H1 (cell line): ENCODE measurements at places on chromosomes 1 and 21.
A peak's percentile ranks its signal among the peaks of the same experiment; 100 is the strongest.

- DNase-seq, result no peak
Observed at GRCh38 chr21:43361127-43361492, 65.8 kb downstream of the SIK1 start.

DNA sequence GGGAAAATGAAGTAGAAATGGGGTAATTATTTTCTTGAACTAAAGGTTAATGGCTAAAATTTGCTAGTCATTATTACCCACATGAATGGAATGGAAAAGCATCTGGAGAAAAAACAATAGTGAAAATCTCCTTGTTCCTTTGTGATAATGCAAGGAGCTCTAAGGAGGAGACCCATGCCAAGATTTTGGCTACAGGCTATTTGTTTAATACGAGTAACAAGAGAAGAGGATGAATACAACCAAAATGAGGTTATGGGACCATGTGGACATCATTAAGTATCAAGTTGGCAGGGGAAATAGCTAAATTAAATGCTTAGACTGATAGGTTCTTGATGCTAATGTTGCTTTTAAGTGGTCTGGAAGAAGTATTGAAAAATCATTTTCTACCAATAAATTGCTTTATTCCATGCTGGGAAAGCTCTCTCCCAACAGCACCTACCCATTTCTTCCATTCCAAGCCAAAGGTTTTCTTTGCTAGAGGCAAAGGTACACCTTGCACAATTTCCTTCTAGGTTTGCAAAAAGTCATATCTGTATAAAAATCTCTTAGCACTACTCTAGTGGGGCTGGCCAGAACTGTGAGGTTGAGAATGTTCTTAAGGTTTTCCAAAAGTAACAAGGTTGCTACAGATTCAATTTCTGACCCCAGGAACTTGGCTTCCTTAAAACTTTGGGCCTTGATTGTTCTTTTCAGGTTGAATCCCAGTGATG lies 100.2 kb downstream of the SMYD2 start:
- no peak for DNase-seq

- no peak for DNase-seq
Observed at GRCh38 chr1:161307230-161307768, 2.5 kb downstream of the MPZ start.

- no peak for DNase-seq
Observed at GRCh38 chr1:200959411-200959921, 64.0 kb downstream of the KIF21B start.

DNA sequence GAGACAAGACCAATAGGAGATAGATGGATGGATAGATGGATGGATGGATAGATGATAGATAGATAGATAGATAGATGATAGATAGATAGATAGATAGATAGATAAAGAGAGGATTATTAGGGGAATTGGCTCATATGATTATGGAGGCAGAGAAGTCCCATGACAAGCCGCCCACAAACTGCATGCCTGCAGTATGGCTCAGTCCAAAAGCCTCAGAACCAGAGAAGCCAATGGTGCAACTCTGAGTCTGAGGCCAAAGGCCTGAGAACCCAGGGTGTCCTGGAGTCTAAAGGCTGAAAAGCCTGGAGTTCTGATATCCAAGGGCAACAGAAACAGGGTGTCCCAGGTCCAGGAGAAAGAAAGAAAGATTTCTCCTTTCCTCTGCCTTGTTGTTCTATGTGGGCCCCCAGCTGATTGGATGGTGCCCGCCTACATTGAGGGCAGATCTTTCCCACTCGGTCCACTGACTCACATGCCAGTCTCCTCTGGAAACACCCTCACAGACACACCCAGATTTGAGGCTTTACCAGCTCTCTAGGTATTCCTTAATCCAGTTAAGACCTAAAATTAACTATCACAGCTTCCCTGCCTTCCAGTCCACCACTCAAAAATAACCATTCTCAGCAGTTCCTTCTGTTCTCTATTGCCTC lies 39.6 kb upstream of the IRF2BP2 start:
- DNase-seq, result no peak

DNA sequence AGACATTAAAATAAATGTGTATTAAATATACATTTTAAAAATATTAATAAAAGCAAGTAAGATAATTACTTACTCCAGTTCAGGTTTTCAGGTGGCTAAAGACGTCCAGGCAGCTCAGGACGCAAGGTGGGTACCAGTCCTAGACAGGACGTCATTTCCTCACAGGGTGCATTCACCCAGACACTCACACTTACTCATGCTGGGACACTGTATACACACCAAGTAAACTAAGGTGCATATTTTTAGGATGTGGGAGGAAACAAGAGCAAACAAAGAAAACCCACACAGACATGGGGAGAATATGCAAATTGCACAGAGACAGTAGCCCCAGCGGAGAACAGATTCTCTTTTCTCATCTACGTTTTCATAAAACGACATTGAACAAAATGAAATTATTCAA lies 457.9 kb downstream of the BRINP3 start:
- no peak for DNase-seq

DNA sequence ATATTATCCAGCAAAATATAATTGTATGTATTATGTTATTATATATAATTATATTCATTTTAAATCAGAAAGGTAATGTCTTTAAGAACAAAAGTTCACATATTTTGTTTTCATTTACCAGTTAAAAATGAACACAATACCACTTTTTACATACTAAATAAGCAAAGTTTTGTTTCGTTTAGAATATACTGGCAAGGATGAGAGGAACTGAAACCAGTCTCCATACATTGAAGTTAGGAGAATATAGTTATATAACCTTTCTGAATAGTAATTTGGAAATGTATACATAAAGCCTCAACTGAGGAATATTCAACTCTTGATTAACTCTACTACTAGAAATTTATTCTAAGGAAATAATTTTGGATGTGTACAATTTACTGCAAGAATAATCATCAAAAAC lies 110.5 kb downstream of the ZNF644 start:
- DNase-seq, result no peak

DNA sequence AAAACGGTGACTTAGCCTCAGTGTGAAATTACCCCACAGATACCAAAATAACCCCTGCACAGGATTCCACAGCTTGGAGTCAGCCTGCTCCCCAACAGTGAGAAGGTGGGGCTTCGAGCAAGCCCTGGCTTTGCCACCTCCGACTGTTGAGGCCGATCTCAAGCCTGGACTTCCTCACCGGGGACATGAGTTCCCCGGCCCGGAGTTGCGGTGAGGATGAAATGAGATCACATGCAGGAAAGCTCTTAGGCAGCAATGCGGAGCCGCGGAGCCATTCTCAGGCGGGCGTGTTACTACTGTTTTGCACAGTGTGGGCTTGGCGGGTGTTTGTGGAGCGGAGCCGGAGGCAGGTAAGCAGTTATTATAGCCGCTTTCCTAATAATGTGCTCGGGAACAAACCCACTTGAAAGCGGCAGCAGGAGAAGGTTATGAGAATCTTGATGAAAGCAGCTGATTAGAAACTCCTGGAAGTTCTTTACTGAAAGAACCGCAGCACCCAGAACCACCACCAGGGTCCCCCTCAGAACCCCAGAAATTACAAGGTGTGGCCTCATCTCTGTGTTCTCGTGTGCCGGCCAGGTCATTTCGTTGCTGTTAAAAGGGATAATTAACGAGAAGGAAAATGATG lies 3.9 kb upstream of the CLSTN1 start:
- DNase-seq, result peak; percentile 58

GRCh38 chr1:201531551-201532425 lies 7.1 kb upstream of the NAV1 start:
- DNase-seq, result no peak

DNA sequence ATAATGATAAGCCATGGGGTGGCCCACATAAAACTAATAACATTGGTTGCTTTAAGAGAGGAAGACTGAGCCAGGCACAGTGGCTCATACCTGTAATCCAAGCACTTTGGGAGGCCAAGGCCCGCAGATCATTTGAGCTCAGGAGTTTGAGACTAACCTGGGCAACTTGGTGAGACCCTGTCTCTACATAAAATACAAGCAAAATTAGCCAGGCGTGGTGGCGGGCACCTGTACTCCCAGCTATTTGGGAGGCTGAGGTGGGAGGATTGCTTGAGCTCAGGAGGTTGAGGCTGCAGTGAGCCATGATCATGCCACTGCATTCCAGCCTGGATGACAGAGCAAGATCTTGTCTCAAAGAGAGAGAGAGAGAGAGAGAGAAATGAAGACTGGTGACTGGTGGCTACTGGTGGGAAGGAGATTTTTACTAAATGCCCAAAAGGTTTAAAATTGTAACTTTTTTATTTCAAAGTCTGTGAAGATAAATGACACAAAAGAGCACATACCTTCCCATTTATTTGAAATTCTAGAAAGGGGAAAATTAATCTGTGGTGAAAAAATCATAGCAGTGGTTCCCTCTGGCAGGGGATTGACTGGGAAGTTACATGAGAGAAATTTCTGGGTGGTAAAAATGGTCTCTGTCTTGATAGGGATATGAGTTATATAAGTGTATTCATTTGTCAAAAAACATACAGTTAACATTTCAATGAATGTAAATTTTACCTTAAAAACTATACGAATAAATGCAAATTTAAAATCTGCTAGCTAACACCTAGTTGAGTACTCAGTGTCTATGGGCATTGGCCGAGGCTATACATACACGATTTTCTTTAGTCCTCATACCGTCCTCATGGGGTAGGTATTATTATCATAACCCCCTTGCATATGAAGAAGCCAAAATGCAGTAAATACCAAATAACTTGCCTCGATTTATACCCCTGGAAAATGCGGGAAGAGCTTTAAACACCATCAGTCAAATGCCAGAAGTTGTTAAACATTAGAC lies 2.2 kb upstream of the NBPF1 start:
- no peak for DNase-seq

DNA sequence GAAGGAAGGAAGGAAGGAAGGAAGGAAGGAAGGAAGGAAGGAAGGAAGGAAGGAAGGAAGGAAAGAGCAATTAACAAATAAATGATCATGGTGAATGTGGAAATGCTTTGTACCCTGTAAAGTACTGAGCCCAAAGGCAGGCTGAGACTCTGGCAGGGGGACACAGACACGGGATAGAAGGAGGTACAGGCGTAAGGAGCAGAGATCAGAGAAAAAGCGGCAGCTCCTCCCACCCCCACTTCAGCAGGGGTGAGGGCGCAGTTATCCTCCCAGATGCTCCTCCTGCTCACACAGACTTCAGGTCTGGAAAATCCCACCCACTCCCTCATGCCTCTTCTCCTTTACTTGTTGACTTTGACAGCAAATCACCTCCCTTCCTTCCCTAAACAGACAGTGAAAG lies 464.5 kb downstream of the MATN1 start:
- DNase-seq, result no peak

DNA sequence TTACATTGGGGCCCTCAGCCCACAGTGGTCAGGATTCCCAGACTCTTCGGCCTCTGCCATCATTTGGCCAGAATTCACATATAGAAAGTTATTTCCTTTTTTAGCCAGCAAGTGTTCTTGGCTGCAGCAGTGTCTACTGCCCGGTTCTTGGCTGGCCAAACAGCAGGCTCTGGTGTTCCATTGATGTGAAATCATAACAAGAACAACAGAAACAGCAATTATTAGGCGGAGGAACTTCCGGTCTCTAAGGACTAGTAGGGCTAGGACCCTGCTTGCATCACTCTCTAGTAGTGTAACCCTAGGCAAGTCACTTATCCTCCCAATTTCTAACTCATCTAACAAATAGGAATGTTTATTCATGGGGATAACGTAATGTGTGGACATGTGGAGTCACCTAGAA lies 8.7 kb upstream of the GJA5 start:
- DNase-seq, result no peak

DNA sequence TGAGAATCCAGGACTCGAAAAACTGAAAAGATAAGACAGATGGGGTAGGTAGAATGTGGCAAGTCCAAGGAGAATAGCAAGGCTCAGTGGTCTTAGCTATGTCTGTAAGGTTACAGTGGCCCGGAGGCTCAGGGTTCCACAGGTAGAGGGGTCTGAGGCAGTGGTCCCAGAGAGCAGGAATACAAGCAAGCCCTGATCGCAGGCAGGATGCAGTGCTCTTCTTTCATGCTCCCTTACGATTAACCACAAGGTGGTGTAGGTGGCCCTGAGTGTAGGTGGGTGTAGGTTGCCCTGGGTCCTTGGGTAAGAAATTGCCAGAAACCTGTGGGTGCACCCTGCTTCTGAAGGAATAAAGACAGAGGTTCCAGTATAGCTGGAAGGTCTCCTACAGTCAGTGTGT lies 99.1 kb upstream of the RAB3GAP2 start:
- DNase-seq, result no peak

- no peak for DNase-seq
Observed at GRCh38 chr1:33159577-33159976, 22.3 kb downstream of the TRIM62 start.

DNA sequence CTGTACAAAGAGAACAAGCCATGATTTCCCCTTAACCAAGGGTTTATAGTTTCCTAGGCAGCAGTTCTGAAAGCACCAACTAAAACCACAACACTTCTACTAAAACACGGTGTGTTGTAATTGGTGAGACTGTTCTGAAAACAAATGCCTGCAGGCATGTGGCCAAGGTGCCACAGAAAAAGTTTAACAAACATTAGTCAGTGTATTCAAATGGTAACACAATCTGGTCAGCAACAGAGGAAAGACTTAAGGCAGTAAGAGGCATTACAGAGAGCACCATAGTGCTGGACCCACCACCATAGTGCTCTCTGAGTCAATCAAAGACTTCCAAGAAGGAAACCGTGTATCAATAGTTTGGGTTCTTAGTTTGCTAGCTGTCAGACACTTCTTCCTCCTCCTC lies 16.7 kb downstream of the SNIP1 start:
- no peak for DNase-seq

DNA sequence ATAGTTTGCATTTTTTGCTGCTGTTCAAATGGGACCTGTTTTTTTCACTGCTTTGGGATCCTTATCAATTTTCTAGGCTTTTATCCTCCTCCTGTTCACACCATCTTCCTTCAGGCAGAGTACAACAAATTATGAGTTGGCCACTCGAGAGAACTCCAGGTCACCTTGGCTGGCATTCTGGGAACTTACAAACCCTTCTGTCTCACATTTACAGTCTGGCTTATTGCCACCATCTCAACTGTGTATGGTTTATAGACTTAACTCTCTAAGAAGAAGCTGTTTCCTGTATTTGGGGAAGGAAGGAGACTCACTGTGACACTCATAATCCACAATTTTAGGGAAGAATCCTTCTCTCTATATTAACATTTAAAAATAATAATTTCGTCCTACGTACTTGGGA lies 5.4 kb upstream of the ZNF691 start:
- DNase-seq, result no peak

DNA sequence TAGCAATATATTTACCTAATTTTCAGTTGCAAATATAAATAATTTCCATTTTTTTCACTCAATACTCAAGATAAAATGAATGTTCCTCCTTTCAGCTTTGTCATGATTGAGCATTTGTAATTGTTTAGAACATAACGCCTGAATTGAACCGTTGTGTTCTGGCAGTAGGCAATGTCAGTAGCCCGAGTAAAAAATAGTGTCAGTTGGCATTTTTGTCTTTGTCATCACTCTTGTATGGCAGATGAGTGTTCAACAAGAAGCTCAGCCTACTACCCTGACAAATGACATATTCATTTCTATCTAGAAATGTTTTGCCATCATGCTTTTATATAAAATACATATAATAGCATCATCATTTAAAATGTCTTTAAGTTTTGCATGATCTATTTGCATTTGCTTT lies 691.4 kb upstream of the NCAM2 start:
- DNase-seq, result no peak

- no peak for DNase-seq
Observed at GRCh38 chr1:37098237-37098636, 63.9 kb upstream of the GRIK3 start.

- no peak for DNase-seq
Observed at GRCh38 chr1:171222936-171223335, 25.4 kb upstream of the FMO1 start.
